Inflammatory macrophage (primary cell): ENCODE measurements at places on chromosomes 3 and 15.

DNA sequence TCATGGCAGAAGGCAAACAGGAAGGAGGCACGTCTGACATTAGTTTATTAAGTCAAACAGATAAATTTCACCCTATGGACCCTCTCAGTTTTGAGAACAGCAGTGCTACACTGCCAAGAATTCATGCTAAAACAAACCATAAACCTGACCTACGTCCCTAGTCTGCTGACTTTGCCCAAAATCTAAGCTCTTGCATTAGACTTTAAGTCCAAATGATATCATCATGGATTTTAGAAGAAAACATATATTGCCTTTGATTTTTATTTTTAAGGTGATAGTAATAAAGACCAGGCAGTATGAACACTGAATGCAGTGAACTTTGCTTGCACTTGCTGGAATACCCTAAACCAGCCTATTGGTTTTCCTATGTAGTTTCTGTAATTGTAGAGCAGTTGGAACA, 79.6 kb upstream of the GADL1 start:
- no peak for DNase-seq

GRCh38 chr3:66383023-66383422, 117.8 kb downstream of the LRIG1 start:
- no peak for DNase-seq

- no peak for DNase-seq
These were observed 20.8 kb upstream of the APH1B start for GRCh38 chr15:63256433-63257274.

- no peak for DNase-seq
These were observed 451.5 kb upstream of the TGFBR2 start for GRCh38 chr3:30154853-30155252.

- DNase-seq = no peak
These were observed 53.8 kb upstream of the TTBK2 start for GRCh38 chr15:42974202-42974862.

- no peak for DNase-seq
These were observed 20.6 kb downstream of the HEG1 start for GRCh38 chr3:125035217-125035616.

DNA sequence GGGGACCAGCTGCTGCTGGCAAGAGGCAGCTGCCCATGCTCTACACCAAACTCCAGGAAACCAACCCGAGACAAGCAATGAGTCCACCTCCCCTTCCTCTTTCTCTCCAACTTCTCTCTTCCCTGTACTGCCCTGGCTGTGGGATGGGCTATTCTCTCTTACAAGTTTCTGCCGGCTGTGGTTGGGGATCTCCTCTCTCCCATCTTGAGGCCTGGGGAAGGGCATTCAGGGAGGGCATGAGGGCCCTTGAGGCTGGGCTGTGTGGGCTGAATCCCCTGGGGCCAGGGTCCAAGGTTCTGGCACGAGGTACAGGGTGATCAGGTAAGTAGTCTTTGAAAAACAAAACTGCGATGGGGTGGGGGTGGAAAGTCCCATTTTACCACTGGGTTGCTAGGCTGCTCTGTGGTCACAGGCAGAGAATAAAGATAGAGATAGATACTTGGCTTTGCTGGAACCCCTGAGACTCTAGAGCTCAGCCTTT, 32.3 kb upstream of the CTSH start:
- DNase-seq = peak; percentile 76

DNA sequence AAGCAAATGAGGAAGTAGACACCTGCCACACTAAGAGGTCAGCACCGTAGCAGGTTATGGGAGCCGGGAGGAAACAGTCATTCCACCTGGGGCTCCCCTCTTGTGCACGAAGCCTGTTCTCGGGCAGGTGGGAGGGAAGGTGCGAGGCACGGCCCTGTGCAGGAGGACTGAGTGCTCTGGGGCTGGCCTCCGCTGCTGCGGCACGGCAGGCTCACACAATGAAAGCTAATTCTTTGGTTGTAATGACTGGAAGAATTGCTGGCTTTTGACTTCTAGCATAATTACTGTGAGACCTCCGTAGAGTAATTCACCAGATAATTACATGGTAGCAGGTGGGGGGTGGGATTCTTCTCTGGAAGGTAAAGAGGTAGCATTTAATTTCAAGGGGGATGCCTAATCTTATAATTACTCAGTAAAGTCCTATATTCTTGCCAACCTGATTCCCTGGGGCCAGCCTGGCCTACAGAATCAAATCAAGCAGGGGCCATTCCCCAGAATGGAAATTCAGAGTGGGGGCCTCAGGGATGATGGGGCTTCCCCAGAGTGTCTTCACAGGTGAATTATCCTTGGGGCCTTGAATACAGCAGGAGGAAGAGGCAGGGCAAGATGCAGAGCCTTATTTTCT, 129.1 kb downstream of the TPRA1 start:
- DNase-seq = no peak

- DNase-seq = no peak
These were observed 89.9 kb upstream of the TSPAN3 start for GRCh38 chr15:77160562-77161478.

GRCh38 chr3:142960322-142960850, 3.1 kb downstream of the PAQR9 start:
- DNase-seq = no peak

- no peak for DNase-seq
These were observed 61.7 kb downstream of the FSIP1 start for GRCh38 chr15:39720621-39721611.

DNA sequence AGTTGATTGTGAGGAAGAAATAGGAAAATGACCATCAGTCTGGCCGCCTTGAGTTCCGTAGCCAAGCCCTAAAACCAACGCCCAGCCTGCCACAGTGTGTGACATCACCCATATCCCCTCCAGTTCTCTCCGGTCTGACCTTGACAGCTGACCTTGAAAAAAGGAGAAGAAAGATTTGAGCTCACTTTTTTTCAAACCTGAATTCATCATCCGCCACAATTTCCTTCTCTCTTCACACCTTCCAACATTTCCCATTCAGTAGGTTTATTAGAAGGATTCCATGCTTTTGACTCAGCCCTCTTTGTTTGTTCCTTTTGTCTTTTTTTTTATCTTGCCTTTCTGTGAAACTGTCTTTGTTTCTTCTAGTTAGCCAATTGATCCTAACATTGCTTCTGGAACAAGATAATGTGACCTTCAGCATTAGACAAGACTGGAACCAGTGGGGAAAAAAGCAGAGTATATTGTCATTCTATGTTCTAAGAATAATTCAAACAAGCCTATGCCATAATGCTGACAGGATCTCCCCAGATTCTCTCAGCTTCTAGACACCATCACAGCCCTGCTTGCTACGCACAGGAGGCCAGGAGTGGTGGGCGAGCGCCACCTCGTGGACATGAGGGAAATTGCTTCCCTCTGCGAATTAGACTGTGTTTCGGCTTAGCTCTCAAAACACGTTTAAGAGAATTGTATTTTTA, 283.1 kb downstream of the FGF12 start:
- DNase-seq = peak; percentile 46

DNA sequence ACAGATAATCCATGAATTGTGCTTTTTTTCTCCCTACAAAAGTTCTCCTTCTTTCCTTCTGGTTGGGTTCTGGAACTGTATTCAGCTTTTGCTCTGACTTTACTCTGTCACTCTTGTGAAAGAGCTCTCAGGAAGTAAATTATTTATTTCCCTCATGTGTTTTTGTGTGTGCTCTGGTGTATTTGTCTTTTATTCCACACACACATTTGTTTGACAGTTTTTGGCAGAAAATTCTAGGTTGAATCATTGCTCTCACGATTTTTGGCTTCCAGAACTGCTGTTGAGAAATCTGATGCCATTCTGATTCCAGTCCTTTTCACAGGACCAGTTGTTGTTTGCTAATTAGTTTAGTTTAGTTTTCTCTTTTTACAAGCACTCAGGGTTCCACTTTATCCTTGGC, 172.8 kb downstream of the PLCH1 start:
- no peak for DNase-seq

DNA sequence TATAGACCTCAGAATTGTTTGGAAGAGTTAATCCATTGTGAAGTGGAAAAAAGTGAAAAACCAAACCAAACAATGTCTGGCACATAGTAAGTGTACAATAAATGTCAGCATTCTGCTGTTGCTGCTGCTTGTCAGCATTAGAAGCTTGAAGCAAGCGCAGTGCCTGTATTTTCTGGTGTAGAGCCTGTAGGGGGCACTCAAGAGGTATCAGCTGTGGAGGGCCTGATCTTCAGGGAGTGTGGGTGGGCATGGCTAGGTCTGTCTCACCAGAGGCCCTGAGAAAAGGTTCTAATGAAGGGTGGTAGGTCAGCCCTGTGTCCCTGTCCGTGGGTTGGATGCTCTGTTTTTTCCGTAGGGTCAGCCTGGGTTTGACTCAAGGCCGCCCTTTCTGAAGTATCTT, 3.6 kb downstream of the ADAMTSL3 start:
- no peak for DNase-seq

GRCh38 chr15:90020021-90020735, 19.1 kb downstream of the ZNF710 start:
- peak; percentile 91 for DNase-seq

DNA sequence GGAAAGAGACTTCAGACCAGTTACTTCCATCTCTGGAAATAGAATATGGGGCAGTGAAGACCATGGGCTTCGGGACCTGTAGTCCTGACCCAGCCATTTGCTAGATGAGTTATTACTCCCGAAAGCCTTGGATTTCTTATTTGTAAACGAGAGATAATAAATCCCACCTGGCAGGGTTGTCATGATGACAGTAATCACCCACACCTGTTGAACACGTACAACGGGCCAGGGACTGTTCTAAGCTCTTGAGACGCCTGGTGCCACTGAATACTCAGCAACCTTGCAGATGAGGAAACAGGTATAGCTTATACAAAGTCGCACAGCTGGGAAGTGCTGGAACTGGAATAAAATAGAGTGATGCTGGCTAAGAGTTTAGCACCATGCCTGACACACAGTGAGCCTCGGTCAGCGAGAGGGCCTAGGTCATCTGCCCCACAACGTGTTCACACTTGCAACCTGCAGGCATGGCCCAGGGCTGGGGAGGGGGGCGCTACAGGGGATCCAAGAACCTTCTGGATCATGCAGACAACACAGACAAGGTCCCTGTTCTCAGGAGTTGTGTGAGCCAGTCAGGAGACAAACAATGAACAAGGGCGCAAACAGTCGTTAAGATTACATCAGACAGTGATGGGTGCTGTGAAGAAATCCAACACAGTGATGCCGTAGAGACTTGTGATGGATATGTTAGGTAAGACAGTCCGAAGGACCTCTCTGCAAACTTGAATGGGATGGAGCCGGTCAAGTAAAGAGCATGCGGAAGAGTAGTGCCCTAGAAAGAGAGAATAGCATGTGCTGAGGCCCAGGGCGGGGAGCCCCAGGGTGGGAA, 89.2 kb downstream of the CORO2B start:
- DNase-seq = no peak

DNA sequence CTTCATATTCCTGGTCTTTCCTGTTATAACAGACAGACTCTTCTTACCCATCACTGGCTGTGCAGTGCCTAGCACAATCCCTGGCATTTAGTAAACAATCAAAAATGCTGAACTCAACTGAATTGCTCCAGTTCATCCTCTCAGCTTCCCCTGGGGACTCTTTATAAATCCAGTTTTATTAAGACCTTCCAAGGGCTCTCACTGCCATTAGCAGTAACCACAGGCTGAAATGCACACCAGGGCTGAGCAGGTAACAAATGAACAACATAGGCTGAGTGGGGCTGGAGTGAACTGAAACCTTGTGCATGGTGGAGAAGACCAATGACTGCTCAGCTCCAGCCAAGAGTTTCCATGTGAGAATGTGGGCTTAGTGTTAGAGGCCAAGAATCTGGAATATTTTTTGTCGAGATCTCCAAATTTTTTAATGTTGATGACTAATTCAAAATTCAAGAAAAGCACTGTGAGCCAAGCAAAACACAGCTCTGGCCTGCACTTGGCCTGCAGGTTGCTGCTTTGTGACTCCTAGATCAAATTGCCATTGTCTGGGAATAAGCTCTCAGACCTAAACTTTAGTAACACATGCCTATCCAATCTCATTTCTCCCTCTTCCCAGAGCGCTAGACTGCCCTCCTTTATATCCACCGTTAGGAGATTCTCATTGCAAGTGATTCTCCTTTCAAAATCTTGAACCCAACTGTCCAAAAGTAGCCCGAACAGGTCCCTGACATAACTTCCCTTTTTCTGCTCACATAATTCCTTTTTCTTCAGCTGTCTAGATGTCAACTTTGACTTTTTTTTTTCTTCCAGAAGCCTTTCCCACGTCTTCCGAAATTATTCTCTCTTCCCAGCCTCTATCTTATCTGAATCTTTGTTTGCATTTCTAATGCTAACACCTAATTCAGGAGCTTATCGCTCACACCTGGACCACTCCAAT, 7.4 kb downstream of the SQOR start:
- peak; percentile 45 for DNase-seq

- DNase-seq = no peak
These were observed 136.7 kb upstream of the ADAMTS9 start for GRCh38 chr3:64824394-64824909.

DNA sequence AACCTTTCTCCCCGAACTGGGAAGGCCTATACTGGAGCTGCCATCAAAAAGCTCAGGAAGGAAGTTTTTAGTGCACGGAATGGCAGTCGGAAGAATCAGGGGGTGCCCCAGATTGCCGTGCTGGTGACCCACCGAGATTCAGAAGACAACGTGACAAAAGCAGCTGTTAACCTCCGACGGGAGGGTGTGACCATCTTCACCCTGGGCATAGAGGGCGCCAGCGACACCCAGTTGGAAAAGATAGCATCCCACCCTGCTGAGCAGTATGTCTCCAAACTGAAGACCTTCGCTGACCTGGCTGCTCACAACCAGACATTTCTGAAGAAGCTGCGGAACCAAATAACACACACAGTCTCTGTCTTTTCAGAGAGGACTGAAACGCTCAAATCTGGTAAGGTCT, 48.2 kb downstream of the COL6A6 start:
- DNase-seq = no peak

- DNase-seq = peak; percentile 90
These were observed 3.9 kb upstream of the PSTPIP1 start for GRCh38 chr15:76991048-76991447.

DNA sequence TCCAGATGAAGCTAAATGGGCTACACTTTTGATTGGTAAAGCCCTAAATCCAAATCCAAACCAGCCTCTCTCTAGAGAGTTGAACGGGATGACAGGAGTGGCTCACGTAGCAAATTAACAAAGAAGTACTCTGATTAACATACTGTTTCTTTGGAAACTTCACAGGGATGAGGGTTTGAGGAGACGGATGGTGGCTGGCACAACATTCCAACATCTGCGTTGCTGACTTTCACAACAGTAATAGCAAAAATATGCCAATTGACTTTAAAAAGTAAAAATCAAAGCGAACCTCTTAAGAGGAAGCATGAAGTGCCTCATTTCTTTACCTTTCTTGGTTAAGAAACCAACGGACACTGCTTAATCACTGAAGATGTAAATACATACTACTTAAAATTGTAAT, 181.4 kb downstream of the TBL1XR1 start:
- DNase-seq = no peak

- no peak for DNase-seq
These were observed 253.7 kb downstream of the IL5RA start for GRCh38 chr3:2856138-2857133.

DNA sequence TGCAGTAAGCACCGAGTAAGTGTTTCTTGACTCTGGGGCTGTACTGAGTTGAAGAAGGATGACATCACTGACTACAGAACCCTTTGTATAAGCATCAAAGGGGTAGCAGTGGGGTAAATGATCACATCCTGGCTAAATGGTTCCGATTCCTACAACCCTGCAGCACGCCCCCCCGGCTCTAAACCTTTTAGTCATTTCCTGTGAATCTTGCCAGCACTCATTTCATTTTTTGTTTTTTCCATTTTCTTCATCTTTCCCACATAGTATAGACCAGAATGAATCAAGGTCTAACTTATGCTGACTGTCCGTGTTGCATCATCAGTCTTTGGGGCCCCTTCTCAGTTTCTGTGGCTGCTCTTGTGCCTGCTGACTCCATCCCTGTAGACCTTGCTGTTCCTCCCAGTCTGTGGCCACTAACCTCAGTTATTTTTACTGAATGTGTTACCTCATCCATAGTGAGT, 383.1 kb upstream of the TPRG1 start:
- peak; percentile 75 for DNase-seq
